Activated CD4-positive, CD25-positive, alpha-beta regulatory T cell treated with anti-CD3 and anti-CD28 coated beads, Interleukin-2, amount 50 U/mL, for 16 hours (primary cell): ENCODE measurements at places on chromosomes 5 and 9.

DNA sequence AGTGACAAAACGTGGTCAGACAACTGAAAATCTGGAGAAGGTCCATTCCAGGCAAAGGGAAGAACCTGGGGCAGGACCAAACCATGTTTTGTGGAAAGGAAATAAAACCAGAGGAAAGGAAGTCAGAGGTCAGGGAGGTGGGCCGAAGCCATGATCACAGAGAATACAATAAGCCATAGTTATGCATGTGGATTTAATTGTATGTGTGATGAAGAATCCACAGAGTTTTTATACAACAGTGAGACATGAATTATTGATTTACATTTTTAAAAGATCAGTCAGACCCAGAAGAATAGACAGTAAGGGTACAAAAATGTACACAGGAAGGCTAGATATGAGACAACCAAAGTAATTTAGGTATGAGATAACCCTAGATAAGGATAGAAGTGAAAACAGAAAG is 20.8 kb downstream of the TTC33 start:
- DNase-seq, result no peak

DNA sequence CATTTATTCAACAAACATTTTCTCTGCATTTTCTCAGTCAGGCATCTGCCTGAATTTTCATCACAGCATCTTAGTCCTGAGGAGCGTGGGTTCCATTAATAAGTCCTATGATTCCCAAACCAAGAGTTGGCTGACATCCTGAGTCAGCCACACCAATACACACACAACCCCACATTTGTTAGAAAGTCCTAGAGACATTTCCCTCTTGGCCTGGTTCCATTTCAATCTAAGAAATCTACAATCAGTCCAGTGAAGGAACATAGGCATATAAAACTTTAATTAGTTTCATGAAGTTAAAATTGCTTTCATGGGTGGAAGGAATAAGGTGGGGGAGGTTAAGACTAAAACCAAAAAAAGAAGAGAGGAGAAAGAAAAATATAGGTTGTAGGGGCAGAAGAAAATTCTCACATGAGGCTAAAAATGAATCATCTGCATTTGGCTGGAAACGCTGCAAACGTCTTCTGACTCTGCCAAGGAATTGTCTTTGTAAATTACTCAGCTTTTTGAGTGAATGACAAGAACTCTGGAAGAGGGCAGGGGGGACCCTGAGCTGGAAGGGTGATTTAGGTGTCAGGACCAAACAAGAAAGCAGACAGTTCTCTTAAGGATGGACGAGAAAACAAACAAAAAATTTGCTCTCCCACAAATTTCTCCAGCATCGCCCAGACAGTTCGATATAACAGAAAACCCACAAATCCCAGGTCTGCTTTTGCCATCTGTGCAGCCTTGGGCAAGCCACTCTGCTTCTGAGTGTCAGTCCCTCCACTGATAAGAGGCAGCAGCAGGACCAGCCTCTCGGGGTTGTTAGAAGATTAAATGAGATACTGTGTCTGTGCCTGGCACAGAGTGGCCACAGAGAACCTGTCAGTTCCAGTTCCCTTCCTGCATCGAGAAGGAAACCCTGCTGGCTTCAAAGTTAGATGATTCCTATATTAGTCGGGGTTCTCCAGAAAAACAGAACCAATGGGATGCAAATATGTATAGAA is 289.7 kb downstream of the CDK5RAP2 start:
- DNase-seq, result no peak

GRCh38 chr5:107218457-107219193 is 452.1 kb downstream of the EFNA5 start:
- no peak for DNase-seq

DNA sequence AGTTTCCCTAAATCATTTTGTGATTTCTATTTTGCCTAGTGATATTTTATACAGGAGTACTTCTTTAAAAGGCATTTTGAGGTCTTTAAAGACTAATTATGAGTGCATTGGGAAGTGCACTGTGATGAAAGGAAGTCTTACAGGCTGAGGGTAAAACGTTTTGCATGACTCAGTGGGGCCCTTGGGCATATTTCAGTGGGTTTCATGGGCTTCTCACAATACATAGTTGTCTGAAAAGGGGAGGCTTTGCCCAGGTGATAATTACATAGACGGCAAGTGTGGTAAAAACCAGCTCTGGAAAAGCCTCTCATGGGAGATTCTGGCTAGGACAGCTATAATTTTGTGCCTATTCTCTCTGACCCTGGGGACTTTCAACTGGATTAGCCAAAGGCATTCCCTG is 387.2 kb downstream of the ARHGEF28 start:
- DNase-seq, result no peak

GRCh38 chr9:99824378-99825171 is 2.9 kb downstream of the NR4A3 start:
- peak; percentile 29 for DNase-seq

- no peak for DNase-seq
Measured at GRCh38 chr9:129826344-129826743, 2.4 kb upstream of the TOR1A start.

- no peak for DNase-seq
Measured at GRCh38 chr5:164203581-164204225, 698.3 kb downstream of the MAT2B start.

GRCh38 chr9:7176561-7176960 is 418.8 kb downstream of the KDM4C start:
- DNase-seq, result no peak

- no peak for DNase-seq
Measured at GRCh38 chr9:131278702-131279111, 2.4 kb upstream of the FAM78A start.

GRCh38 chr9:20621471-20622329 is 599 bp downstream of the MLLT3 start:
- DNase-seq, result peak; percentile 50

GRCh38 chr5:111930905-111931461 is 174.0 kb upstream of the NREP start:
- no peak for DNase-seq

- DNase-seq, result no peak
Measured at GRCh38 chr5:124398460-124398859, 348.0 kb downstream of the ZNF608 start.

GRCh38 chr9:112864403-112864802 is 26.3 kb downstream of the SLC46A2 start:
- DNase-seq, result no peak

DNA sequence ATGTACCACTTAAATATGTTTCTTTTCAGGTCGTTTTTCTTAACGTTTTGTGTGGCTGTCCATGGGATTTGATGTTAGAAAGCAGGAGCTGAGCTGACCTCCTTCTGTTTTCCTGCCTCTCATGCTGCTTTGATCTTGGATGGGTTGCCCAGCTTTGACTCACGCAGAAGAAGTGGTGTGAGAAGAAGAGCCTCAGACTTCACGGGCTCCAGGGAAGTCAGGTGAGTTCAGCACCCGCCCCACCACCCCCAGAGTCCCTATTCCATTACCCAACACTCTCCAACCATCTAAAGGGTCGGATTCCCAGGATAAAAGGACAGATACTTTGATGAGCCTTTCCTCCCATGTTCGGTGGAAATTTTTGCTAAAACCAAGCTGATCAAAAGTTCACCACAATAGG is 373.4 kb downstream of the IRX2 start:
- DNase-seq, result no peak

DNA sequence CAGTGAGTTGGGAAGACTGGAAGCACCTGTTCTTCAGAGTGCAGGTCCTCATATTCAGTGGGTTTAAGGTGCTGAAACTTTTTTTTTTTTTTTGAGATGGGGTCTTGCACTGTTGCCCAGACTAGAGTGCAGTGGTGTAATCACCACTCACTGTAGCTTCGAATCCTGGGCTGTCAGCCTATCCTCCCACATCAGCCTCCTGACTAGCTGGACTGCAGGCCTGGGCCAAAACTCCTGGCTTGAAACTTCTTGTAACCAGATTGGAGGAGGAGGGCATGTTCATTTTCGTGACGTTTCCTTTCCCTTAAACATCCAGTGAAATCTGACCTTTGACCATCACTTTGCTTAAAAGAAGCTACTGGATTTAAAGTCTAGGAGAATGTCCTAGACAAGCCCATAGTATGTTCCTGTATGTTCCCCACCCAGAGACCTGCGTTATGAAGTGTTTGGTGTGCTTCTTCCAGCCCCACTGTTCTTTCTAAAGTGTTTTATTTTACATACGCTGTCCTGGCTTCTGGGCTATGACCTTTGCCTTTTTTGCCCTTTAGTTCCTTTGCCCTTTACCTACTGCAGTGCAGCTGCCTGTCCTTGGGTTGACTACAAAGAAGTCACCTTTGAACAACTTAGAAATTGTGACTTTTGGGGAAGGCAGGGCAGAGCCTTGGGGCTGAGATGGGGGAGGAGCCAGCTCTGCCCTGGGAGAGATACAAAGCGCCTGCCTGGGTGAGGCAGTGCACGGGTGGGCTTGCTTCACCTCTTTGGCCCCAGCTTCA is 18.4 kb downstream of the TENT4A start:
- DNase-seq, result no peak

DNA sequence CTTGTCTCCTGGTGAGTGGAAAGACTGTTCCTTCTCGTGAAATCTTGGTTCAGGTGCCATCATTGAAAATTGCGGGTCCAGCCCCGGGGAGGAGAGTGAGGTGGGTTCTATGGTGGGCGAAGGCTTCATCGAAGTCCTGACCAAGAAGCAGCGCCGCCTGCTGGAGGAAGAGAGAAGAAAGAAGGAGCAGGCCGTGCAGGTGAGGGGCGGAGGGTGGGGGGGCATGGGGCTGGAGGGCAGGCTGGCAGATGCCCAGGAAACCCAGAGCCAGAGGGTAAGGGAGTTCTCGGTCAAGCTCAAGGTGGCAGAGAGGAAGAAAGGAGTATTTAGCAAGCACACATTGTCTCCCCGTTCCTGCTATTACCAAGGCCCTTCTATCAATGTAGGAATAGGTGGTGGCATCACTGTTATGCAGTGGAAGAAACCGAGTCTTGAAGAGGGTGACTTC is 24.3 kb upstream of the POMT1 start:
- DNase-seq, result peak; percentile 40

GRCh38 chr5:117614408-117614807 is 1039.8 kb upstream of the SEMA6A start:
- no peak for DNase-seq

GRCh38 chr5:74919487-74919886 is 53.3 kb upstream of the FAM169A start:
- no peak for DNase-seq

DNA sequence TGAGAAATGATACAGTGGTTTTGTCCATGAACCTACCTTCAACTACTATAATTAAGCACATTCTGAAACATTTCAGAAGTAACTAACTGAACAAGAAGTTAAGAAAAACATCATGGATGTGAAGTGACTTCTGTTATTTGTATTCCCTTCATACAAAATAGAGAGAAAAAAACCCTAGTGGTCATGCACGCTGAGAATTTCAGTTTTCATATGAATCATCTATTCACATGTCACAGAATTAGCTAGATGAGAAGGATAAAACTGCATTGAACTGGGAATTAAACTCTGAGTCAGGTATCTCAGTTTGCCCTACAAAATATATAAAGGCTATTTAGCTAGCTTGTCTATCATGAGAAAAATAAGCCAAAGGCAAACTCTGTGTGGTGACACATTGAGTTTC is 451.8 kb upstream of the FTMT start:
- no peak for DNase-seq

DNA sequence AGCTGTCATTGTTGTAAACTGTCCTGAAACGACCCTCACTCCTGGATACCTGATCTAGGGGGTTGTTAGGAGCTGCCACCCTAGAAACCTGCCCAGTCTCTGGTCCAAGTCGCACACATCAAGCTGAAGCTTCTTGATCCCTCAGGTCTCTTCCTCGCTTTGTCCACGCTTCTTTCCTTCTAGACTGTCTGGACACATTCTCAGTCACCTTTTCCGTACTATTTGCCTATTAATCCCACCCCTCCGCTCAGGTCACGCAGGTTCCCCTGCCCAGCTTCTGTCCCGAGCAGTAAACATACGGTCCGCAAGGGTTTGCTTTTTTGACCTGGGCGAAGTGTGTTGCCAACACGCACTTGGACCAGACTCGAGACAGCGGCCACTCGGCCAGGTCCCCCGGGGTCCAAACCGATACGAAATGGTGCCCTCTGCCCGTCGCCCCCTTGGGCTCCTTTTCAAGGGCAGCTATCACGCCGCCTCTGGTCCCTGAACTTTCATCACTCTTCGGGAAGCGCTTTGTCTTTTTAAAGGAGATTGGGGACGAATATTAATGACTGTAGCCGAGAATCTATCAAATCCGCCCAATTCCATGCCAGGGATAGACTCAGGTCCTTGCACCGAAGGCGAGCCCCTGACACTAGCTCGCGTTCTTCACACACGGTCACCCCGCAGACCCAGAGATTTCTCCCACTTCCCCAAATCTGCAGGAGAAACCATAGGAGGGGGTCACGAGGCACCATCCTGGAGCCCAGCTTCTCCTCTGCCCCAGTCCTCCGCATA is 814 bp downstream of the PLCXD3 start:
- no peak for DNase-seq

- no peak for DNase-seq
Measured at GRCh38 chr5:26487553-26487952, 550.8 kb downstream of the CDH9 start.

- DNase-seq, result no peak
Measured at GRCh38 chr9:120934281-120934680, 7.7 kb upstream of the TRAF1 start.

DNA sequence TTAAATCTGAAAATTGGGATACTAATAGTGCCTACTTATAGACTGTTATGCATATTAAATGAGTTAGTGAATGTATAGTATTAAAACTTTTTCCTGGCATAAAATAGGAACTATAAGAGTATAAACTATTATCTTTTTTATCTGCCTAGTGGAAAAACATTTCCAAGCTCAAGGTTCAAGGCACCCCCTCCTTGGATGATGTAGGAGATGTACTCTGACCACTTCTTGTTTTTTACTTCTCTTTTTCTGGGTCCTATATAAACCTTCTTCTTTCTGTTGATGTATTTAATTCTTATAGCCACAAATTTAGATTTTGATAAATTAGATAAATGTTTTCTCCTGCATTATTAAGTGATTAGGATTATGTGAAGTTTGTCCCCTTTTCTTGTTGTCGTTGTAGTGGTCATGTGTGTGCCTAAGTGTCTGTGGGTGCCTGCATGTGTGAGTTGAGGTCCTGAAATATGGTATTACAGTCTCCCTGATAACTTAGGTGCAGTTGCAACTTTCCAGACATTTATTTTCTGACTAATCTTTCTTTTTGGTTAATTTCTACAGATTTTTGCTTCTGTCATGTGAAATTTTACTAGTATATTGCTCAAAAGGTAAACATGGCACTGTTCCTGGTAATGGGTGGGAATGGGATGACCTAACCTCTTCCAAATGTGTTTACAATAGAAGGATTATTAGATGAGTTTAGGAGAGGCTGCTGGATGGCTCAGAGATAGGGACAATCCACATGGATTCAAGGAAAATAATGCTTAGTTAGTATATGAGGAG is 160.8 kb upstream of the CDKN2B start:
- no peak for DNase-seq

DNA sequence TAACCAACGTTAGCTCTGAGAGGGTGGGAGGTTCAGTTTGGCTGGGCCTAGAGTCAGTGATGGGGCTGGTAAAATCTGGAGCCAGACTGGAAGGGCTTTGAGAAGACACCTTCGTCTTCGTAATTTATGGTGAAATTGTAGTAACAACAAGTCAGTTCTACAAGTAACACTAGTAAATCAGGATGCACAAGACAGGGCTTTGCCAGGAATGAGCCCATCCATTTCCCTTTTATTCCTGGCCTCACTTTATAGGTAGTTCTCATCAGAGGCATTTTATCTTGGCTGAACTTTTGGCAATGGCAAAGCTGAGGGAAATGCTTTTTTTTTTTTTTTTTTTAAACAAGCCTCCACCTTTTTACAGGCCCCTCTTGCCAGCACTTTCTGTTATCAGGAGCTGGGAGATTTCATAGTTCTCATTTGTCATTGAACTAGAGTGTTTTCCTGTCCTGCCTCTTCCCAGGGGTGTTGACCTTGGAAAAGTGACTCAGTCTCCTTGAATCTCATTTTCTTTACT is 110.5 kb upstream of the KLF4 start:
- DNase-seq, result no peak

GRCh38 chr9:107945493-107945892 is 455.9 kb upstream of the KLF4 start:
- DNase-seq, result no peak
